Stimulated activated CD4-positive, alpha-beta T cell treated with anti-CD3 and anti-CD28 coated beads, TNF-alpha, amount 100 ng/mL, for 4 hours (primary cell): ENCODE measurements at places on chromosomes 5 and 9.

DNA sequence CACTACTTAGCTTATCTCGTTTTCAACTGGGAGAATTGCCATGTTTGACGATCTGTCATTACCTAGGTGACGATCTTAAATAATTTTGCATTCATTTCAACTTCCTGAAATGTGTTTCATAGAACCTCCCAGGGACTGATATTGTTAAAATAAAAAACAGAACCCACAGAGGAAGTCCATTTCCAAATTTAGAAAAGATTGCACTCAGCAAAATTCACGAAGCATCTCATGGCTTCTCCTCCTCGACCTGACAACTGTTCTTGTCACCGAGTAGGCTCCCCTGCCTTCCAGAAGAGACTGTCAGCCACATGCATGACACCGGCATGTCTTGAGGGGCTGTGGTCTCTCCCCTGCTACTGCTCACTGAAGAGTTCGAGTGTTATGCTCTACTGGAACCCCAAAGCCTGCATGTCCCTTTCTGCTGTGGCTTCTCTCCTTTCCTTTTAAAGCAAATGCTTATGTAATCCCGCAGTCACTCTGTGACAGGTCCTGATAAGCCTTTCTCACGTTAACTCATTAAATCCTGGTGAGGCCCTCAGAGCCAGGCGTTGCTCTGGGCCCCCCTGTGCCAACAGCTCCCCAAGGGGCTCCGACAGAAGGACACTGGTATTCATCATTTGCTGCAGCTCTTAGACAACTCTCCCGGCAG, 26.8 kb upstream of the ANKRD33B start:
- no peak for DNase-seq

DNA sequence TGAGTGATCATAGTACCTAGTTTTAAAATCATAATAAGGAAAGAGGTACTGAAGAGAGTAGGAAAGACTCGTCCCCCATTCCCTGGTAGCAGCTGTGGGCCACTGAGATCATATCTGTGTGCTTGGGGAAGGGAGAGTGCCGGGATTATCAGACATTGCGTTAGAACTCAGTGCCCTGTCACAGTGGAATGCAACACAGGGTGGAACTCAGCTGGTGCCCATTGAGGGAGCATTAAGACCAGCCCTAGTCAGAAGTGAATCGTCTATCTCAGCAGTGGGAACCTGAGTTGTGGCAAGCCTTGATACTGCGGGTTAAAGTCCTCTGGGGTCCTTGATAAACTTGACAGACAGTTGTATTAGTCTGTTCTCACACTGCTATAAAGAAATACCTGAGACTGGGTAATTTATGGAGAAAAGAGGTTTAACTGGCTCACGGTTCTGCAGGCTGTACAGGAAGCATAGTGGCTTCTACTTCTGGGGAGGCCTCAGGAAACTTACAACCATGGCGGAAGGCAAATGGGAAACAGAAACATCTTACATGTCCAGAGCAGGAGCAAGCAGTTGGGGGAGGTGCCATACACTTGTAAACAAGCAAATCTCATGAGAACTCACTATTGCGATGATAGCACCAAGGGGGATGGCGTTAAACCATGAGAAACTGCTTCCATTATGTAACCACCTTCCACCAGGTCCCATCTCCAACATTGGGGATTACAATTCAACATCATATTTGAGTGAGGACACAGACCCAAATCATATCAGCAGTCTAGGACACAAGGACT, 33.1 kb downstream of the NDUFAF2 start:
- no peak for DNase-seq

- DNase-seq: no peak
These were observed 21.6 kb downstream of the HMGXB3 start for GRCh38 chr5:150022158-150022531.

GRCh38 chr5:53031695-53032096, 42.5 kb downstream of the ITGA2 start:
- no peak for DNase-seq

GRCh38 chr5:142506756-142507155, 179.1 kb downstream of the FGF1 start:
- DNase-seq: no peak

- no peak for DNase-seq
These were observed 16.2 kb downstream of the COL5A1 start for GRCh38 chr9:134657666-134658377.

DNA sequence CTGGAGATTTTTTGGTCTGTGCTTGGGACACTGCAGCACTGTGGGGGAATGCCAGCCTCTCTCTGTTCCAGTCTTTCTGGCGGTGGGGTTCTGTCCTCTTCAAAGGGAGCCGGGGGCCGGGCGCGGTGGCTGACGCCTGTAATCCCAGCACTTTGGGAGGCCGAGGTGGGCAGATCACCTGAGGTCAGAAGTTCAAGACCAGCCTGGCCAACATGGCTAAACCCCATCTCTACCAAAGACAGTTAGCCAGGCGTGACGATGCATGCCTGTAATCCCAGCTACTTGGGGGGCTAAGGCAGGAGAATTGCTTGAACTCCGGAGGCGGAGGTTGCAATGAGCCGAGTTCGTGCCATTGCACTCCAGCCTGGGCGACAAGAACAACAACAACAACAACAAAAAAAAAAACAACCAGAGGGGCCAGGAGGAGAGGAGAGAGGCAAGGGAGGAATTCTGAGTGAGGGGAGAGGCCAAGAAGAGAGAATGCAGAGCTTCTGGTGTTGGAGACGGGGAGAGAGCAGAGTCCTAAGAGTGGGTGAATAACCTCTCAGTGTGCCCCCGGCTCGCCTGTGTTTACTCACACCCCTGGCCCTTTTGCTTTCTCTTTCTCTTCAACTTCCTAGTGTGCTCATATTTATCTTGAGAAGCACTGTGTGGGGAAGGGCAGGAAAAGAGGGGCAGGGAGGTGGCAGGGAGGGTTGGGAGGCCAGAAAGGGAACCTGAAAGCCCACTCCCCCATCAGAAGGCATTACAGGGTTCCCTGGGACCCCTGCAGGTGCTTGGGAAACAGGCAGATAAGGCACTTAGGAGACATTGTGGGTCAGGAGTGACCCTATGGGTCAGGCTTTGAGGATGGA, 3.2 kb upstream of the SET start:
- DNase-seq: no peak

DNA sequence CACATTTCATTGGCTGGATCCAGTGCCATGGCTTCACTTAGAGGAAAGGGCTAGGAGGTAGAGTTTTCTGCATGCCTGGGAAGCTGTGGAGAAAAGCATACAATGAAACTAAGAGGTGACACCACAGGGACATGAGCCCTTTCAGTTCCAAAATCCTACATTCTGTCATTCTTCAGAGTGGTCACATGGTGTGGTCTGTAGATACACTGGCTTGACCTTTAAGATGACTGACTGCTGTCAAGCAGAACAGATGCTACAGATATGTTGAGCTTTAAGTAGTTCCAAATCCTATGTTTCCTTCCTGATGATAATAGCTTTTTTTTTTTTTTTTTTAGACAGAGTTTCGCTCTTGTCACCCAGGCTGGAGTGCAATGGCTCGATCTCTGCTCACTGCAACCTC, 26.2 kb downstream of the DMRT3 start:
- DNase-seq: no peak

DNA sequence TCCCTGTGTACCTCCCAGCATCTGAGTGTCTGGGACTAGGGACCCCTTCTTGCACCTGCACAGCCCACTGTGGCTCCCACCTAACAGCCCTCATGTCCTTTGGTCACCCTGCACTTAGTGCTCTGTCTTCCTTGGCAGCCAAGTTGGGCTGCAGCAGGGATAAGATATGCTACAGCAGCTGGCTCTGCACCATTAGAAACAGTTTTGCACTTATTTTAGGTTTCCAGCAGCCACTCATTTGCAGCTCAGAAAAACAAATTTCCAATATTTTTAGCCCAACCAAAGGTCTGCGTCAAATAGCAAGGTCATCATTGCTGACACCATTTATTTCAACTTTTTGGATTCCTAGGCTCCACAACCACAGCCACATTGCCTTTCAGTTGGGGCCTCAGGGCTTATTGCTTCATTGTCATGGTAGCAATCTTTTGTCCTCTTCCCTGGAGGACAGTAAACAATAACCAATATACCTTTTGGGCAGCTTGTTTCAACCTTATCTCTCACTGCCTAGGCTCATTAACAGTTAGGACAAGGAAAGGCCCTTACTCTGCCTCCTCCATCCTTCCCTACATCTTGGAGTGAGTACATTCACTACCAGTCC, 263.9 kb downstream of the COX7C start:
- no peak for DNase-seq

GRCh38 chr9:21549251-21549765, 67.2 kb upstream of the IFNE start:
- DNase-seq: no peak

GRCh38 chr5:75496026-75496425, 15.4 kb downstream of the CERT1 start:
- no peak for DNase-seq

GRCh38 chr5:174999581-174999980, 275.2 kb downstream of the MSX2 start:
- no peak for DNase-seq

- no peak for DNase-seq
These were observed 1.9 kb downstream of the CERT1 start for GRCh38 chr5:75509546-75509945.

DNA sequence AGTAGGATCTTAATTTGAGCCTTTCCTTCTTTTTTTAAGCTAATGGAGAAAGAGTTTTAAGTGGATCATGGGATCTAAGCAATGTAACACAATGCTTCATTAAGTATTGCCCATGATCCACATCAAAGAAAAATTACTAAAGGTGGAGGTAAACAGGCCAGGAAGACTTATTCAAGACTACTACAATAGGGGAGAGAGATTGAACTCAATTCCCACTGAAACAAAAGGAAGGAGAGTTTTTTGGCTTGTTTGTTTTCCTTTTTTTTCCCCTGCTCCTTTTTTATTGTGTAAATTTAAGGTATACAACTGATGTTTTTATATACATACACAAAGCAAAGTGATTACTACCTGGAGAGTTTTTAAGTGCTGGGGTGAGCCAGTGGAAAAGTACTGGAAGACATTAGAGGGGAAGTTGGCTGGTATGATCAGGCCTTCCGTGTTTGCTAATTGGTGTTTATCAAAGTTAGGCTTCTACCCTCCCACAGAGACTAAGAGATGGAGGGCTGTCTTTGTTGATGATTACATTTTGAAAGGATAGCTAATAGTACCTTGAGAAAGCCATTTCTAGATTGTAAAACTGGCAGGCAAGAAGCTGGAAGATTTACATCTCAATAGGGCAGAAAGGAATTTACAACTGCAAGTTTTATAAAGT, 262.7 kb downstream of the CHSY3 start:
- DNase-seq: no peak

- DNase-seq: no peak
These were observed 1638.3 kb downstream of the MAT2B start for GRCh38 chr5:165143741-165144140.

GRCh38 chr9:94758880-94759279, 32.4 kb downstream of the AOPEP start:
- DNase-seq: no peak

DNA sequence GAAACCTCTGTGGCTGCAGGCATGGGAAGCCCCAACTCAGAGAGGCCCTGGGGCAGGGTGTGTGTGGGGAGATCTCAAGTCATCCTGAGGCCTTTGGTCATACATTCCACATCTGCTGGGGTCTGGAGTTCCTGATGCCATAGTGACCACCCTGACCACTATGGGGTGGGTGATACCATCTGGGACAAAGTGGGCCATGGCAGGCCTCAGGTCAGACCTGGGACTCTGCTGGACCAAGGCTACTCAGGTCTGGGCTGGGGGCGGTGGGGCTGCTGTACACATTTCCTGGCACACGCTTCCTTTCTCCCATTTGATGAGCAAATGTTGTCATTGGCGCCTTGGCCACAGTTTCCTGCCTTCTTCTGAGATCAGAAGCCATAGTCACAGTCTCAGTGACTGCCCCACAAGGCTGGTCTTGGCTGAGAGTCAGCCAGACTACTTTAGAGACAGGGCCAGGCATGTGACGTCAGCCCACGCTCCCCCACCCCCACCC, 15.1 kb upstream of the ACSL6 start:
- DNase-seq: no peak

- no peak for DNase-seq
These were observed 30.5 kb upstream of the MSH3 start for GRCh38 chr5:80623999-80624398.

DNA sequence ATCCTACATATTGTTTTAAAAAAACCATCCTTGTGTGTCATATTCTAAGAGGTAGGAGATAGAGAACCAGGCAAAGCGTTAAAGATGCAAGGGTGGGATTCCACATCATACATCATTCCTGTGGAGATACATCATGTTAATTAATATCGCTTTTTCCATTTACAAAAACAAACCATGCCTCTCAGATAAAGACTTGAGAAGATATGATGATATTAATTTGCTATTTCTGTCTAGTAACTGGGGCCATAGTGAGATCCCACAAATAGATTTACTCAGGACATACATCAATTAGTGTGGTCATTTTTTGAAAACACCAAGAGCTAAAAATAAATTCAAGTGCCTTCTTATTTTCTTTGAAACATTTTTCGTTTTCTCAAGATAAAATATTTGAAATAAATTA, 165.4 kb upstream of the TARS1 start:
- DNase-seq: no peak

- DNase-seq: no peak
These were observed 25.0 kb downstream of the LMNB1 start for GRCh38 chr5:126801992-126802294.

DNA sequence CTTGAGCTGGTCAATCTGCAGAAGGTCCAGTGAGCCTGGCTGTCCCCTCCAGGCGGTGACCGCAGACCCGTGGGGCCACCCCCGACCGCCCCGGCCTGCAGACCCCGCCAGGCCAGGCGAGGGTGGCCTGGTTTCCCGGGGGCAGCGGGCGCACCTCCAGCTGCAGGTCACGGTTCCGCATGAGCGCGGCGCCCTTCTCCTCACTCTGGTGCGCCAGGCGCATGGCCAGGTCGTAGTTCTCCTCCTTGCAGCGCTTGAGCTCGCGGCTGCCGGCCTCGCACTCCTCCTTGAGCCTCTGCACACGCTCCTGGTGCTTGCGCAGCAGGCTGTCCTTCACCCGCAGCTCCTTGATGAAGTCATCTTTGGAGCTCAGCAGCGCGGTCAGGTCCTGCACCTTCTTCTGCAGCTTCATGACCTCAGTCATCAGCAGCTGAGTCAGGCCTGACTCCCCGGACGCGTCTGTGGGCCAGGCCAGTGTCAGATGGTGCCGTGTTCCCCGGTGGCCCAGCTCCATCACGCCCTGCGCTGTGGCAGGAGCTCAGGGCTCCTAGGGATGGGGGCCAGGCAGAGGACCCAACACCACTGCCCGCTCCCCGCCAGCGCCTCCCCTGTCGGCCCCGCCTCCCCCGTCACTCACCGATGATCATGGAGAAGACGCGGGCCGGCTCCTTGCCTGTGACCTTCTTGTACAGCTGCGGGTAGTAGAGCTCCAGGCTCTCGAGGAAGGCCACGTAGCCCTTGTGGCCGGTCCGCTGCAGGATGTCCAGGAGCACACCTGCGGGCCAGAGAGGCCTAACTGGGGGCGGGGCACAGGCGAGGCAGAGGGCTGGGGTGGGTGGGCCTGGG, 2.6 kb downstream of the CARD9 start:
- DNase-seq: no peak

- no peak for DNase-seq
These were observed 6.5 kb upstream of the FBXO10 start for GRCh38 chr9:37582548-37583157.

DNA sequence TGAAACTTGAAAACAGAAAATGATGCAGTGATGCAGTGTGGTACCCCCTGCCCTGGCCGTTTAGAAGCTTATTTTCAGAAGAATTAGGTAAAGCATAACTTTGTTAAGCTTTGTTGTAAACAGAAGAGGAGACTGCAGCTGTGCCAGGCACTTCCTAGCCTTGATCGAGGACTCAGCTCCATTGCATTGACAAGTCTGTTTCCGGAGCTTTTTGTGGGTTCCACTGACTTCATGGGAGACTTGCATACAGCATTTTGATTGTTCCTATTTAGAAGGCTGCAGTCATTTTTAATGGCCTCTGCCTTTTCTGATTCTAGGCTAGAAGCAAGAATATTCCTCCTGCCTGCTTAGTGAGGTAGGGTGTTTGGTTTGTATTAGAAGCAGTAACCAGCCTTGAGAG, 12.3 kb downstream of the MVB12B start:
- no peak for DNase-seq
